Hematopoietic multipotent progenitor cell treated with erythropoietin and hydrocortisone succinate and interleukin-3 and kit ligand, for 17 days (in vitro differentiated cells): ENCODE measurements at places on chromosomes 4 and X.
A peak's percentile ranks its signal among the peaks of the same experiment; 100 is the strongest.

DNA sequence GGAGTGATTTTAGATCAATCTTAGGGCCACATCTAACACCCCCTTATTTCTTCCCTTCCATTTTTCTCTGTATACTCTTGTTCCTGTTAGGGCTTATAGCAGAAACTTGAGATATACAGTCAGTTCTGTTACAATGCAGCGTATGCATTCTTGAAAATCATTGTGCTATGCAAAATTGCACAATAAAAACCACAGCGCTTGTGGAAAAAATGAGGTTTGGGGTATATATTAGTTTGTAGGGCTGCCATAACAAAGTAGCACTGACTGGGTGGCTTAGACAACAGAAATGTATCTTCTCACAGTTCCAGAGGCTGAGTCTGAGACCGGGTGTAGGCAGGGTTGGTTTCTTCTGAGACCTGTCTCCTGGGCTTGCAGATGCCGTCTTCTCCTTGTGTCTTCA is 59.0 kb downstream of the WWC2 start:
- no peak for DNase-seq

DNA sequence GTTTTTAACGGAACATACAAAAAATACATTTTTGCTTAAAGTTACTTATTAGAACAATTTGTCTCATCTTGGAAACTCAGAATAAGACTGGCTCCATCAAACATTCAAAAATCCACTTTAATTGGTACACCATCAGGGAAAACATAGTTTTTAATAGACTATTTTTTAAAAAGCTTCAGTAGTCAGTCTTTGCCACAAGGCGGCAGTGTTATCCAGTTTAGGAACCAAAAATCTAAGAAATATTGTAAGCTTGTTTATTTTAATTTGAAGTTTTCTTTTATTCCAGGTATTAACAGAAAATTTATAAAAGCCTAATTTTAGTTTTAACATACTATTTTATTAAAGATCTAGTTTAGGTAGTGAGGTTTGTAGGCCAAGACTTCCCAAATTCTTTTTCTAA is 107.7 kb downstream of the APOOL start:
- DNase-seq, result no peak

- DNase-seq, result no peak
Measured at GRCh38 chr4:15420642-15421041, 7.2 kb upstream of the C1QTNF7 start.

- no peak for DNase-seq
Measured at GRCh38 chr4:125689805-125690204, 375.1 kb downstream of the FAT4 start.

DNA sequence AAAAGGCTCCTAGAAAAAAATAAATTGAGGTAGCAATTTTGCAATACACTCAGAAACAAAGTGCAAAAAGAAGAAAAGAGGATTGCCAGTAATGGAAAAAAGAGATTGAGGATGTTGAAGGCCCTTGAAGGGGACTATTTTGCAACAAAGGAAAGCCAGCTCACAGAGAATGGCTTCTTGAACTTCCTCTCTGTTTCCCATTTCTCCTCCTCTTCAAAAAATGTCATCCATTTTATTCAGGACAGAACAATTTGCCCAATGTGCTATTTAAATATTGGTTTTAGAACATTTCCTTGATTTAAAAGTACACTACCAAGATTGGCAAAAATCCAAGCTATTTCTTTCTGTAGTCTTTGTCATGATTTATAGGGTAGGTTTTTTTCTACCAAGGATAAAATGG is 60.2 kb downstream of the GASK1B start:
- DNase-seq, result no peak

DNA sequence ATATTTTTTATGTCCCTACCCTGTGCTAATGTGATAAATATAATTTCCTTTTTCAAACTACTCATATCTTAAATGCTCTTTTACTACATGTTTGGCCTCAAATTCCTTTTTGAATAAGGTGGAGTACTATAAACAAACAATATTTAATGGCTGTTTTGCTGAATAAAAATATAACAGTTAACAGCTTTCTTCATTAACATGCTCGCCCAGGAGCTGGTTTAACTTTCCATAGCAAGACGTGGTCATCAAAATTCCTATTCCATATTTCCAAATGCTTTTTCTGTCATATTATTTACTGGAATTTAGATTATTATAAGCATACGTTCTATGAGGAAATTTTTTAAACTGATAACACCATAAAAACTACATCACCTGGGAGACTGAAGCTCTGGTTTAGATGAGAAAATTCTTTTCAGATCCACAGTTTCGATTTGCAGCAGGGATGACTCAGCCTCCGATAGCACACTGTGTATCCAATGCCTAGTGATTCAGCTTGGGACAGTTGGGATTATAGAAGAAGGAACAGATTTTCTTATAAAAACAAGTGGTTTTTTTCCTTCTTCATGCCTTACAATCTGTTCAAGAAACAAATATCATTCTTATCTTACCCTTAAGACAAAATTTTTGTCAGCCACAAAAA is 129.1 kb downstream of the FBXO8 start:
- DNase-seq, result no peak

GRCh38 chr4:77308843-77309242 is 151.8 kb downstream of the CCNG2 start:
- peak; percentile 15 for DNase-seq

- no peak for DNase-seq
Measured at GRCh38 chrX:19670854-19671620, 155.7 kb upstream of the MAP3K15 start.

GRCh38 chrX:91137883-91138282 is 296.8 kb upstream of the PABPC5 start:
- DNase-seq, result no peak

- DNase-seq, result no peak
Measured at GRCh38 chr4:120085705-120086104, 19.1 kb upstream of the MAD2L1 start.

DNA sequence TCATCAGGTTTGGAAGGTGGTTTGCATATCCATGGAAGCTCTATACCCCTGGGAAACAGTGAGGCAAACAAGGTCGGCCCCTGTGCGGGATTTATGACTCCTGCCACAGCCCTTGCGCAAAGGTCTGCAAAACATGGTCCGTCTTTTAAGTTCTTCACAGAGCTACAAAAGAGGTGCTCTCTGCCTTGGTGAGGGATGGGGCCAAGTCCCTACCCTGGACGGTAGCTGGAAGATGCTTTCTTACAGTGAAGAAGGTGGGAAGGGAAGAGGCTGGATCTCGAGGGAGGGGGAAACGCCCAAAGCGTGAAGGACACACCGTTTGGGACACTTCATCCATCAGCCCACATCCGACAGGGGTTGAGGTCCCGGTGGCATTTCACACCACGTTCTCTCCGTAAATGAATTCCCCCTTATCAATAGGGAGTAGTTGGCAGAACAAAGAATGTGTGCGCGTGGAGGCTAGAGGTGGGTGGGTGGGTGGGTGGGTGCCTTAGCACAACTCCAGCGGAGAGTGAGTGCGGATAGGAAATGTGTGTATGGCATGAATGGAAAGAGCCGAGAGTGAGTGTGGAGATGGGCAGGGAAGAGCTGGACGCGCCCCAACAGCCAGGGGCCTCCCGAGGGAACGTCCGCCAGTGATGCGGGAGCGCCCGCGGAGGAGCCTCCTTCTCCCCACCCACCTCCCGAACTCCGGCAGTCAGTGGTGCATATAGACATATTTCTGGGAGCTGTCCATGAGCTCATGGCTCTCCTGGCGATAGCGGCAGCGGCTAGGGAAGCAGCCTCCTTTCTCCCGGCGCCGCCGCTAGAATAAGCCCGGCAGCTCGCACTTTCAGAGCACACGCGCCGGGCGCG is 68.3 kb downstream of the LARP7 start:
- no peak for DNase-seq

DNA sequence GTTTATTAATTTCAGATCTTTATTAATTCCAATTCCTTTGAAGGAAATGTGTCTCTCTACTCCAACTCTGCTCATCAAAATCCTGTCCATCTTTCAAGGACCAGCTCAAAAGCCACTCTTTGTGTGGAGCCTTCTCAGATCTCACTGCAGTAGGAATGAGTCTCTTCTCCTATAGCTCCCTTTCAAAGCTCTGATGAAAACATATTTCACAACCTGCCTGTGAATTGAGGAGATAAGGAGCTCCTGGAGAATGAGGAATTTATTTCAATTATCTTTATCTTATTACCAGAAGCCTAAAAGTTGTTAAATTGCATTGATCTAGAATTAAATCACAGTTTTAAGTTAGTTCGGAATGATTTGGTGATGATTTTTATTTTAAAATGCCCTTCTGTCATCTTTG is 92.6 kb upstream of the TRPC3 start:
- DNase-seq, result no peak

- no peak for DNase-seq
Measured at GRCh38 chr4:15021311-15021710, 19.0 kb downstream of the CPEB2 start.

- no peak for DNase-seq
Measured at GRCh38 chr4:28723371-28723770, 1862.7 kb downstream of the STIM2 start.

DNA sequence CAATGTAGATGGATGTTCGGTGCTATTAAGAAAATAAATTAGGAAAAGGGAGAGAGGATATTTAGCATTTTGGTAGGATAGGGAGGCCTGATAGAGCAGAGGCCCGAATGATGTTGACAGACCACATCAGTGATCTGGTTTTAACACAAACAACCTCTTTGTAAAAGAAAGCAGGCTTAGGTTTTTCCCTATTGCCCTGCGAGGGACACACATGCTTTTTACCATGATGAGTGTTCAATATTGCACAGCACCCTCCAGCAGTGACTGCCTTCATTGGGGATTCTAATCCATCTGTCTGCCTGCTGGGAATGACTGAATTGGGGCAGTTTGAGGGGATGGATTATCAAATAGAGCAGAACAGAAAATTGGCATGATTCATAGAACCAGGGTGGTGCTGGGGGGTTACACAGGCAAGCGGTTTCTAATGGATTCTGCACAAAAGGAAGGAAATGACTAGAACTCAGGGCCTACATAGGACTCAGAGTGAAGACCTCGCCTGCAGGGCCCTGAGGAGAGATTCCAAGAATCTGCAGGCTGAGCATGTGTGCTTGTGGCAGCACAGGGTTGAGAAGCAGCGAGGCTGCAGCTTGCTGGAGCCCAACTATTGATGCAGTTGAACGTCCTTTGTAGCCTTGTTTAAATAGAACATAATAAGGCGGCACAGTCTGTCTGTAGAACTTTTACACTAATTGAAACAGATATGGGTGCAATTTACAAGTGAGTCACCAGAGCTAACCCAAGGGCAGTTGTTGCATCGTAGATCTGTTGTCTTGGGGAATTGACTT is 58.0 kb downstream of the RHOH start:
- no peak for DNase-seq

GRCh38 chrX:46918434-46918833 is 6.2 kb downstream of the JADE3 start:
- no peak for DNase-seq

DNA sequence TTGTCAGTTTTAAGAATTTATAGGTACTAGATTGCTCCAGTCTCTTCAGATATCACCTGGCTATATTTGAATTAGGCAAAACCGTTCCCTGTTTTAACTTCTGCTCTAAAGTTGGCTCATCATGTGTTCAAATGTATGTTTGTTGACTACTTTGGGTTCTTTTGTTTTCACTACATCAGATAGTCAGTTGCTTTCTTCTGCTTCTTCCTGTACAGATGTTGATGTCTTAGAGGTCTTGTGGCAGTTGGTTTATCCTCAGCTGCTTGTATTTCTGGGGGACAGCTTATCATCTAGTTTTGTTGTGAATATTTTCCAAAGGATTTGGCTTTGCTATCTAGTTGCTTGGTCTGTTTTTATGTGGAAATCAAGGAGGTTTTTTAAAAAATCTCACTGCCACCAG is 28.0 kb downstream of the TBC1D19 start:
- no peak for DNase-seq

GRCh38 chr4:80196922-80197573 is at the start of gene PRDM8:
Gene PRDM8 (plus strand): TSS chr4:80197503. CDS start chr4:80200081, 2,578 bp downstream.
- no peak for DNase-seq

DNA sequence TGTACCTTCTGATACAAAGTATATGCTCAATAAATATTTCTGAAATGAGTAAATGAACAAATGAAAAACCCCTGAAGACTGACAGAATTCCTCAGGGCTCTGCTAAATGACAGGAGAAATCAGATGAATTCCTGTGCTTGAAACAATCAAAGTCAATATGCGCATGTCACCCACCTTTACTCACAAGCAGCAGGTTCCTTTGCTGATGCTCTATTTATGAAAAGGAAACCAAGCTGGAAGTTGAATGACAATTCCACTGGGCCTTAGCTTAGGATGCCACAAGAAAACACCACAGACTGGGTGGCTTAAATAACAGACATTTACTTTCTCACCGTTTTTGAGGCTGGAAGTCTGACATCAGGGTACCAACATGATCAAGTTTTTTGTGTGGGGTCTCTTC is 477.5 kb upstream of the TEX13C start:
- no peak for DNase-seq

- DNase-seq, result no peak
Measured at GRCh38 chr4:6008092-6008551, 10.1 kb downstream of the C4orf50 start.

GRCh38 chr4:177596035-177596434 is 153.8 kb upstream of the AGA start:
- DNase-seq, result no peak

DNA sequence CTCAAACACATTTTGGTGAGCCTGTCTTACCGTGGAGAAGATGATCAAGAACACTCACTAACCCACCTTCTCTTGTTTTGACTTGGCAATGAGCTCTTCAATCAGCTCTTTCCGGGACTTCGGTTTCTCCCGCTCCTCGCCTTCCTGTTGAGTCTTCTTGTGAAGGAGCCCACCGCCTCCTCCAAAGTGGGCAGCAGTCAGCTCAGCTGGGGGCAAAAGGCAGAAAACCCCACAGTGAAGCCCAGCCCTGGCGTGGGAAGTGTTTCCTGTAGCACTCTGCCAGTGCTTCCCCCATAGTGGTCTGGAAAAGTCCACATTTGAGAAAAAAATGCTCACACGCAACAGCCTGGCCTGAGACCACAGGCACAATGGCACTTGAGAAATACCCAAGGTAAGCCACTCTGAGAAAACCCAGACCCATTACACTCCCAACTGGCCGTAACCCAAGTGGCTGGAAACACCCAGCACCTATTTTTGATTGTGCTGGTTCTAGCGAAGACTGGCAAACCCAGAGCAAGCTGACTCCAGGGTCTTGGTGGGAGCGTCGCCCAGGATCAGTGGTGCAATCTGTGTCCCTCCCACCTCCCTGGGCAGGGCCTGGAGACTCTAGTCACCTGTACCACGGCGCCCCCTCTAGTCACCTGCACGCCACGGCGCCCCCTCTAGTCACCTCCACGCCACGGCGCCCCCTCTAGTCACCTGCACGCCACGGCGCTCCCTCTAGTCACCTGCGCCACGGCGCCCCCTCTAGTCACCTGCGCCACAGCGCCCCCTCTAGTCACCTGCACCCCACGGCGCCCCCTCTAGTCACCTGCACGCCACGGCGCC is 8.6 kb downstream of the NOP14 start:
- peak; percentile 86 for DNase-seq

GRCh38 chrX:93875621-93876282 is 201.7 kb downstream of the FAM133A start:
- DNase-seq, result no peak

- no peak for DNase-seq
Measured at GRCh38 chr4:56146956-56147355, 198.2 kb downstream of the CEP135 start.

GRCh38 chr4:44118971-44119680 is 329.5 kb downstream of the KCTD8 start:
- DNase-seq, result no peak
